C1 segment of cervical spinal cord (tissue), 14 donors: ENCODE measurements at places on chromosomes 7 and 10.

- DNase-seq = no peak
Measured at GRCh38 chr10:97174941-97175340, 10.8 kb downstream of the SLIT1 start.

- DNase-seq = no peak
Measured at GRCh38 chr10:30046476-30046875, 12.9 kb downstream of the JCAD start.

DNA sequence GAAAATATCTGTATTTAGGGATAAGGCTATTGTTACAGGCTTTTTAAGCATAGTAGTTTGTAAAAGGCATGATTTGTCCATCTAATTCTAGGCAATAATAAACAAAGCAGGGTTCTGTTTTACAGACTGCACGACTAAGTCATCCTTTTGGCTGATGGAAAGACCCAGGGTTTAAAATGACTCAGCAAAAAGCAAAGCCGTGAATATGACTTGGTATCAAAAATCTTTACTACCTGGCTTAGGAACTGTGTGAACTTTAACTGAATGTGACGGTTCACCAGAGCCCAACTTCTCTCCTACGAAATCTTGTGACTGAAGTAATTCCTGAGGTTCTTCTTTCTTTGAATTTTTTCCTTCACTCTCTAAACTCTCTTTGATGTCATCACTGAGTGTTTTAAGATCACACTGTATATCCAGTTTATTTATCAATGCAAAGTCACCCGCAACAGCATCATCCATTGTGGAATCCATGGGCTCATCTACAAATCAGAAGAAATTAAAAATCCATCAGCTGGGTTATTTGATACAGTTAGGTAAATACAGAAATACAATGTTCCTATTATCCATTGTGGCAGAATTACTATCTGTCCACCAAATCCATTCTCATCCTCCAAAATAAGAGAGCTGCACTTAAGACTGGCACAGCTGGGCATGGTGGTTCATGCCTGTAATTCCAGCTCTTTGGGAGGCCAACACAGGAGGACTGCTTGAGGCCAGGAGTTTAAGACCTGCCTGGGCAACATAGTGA, 17.0 kb downstream of the ATE1 start:
- DNase-seq = no peak

- DNase-seq = no peak
Measured at GRCh38 chr10:102802920-102803534, 34.2 kb downstream of the CYP17A1 start.

- DNase-seq = no peak
Measured at GRCh38 chr7:30430276-30430675, 48.3 kb downstream of the NOD1 start.

DNA sequence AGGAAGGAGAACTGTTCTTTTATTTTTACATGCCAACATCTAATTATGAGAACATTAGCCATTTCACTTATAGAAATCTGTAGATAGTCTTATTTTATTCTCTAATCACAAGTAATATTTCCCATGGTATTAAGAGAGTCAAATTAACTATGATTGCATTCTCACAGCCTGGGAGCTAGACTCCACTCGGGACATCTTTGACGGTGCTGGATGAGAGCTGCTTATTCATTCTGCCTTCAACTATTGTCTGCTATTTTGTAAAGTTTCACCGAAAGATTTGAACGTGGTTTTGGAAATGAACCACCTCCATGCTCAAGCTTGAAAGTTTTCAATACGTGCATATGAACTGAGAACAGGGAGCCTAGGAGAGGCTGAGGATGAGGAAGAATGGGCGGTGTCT, 264.3 kb upstream of the KLF6 start:
- DNase-seq = no peak

DNA sequence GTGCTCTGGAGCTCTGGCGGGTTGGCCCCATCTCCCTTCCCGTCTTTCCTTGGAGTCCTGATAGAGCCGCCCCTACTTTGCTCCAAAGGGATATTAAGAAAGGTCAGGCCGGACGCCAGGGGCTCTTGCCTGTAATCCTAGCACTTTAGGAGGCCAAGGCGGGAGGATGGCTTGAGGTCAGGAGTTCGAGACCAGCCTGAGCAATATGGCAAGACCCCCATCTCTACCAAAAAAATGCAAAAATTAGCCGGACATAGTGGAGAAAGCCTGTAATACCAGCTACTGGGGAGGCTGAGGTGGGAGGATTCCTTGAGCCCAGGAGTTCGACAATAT, 313 bp upstream of the MLXIPL start:
- no peak for DNase-seq

DNA sequence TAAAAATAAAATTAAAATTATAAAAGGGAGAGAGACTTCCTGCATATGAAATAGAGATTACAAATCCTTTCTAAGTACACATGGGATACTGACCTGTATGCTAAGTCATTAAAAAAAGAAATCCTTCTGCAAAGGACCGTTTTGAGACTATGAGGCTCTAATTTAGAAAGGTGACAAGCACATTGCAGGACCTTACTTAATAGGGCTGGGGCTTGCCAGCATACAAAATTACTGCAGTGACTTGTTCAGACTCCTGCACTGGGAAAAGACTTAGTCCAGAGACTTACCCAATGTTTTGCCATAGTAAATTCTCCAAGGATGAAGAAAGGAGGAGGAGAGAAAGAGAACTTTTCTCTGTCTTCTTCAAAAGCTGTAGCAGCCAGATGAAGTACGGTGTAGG, 193.6 kb downstream of the KCNMA1 start:
- DNase-seq = no peak

DNA sequence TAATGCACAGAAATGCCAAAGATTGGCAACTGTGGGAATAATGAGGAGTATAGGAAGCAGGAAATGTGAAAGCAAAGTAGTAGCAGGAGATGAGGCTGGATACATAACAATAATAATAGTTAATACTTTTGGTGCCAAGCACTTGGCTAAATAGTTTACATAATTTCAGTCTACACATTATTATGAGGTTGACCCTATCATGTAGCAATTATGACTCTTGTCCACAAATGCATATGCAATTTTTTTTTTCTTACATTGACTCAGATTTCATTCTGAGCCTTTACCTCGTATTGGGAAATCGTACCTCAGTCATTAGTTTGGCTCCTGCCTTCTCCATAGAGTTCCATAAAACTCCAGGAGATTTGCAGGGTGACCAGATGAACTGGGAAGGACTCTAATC, 219.9 kb downstream of the SUGCT start:
- no peak for DNase-seq

DNA sequence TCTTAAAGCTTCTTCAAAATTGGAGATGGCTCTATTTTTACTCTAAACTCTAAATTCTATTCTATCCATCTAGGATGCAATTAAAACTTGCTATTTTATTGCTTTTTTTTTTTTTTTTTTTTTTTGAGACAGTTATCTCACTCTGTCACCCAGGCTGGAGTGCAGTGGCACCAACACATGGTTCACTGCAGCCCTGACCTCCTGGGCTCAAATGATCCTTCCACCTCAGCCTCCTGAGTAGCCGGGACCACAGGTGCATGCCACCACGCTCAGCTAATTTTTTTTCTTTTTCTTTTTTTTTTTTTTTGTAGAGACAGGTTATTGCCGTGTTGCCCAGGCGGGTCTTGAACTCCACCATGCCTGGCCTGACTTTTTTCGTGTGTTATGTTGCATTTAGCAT, 41.2 kb downstream of the DNAJC1 start:
- no peak for DNase-seq
